ENCODE measurements at places on chromosomes 3 and 15. TPM values are rescaled to one million over a fixed set of nuclear protein-coding genes. Genes with fewer than 3 reads are reported as not detected.
A peak's percentile ranks its signal among the peaks of the same experiment; 100 is the strongest.

ARL6 gene
- total RNA-seq, result 4.1 TPM

DNA sequence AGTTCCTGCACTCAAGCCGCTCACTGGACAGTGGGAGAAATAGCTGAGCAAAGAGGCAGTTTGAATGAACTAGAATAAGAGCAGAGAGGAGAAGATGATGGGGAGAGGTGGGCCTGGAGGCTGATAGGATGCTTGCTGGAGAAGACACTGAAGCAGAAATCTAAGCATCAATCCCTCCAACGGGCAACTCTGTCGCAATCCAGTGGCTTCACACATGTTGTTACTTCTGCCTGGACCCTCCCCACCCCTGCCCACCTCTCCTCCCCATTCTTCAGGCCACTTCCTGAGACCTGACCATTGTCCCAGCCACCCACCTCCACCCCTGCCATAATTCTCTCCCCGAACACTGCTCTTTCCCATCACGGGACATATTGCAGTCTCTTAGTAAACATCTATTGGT lies 76.0 kb downstream of the SRGAP3 start:
- DNase-seq, result no peak

GRCh38 chr3:197001972-197002700 lies 27.5 kb downstream of the MELTF start:
- peak; percentile 55 for DNase-seq

- DNase-seq, result no peak
Measured at GRCh38 chr3:171995486-171995885, 43.9 kb upstream of the FNDC3B start.

DNA sequence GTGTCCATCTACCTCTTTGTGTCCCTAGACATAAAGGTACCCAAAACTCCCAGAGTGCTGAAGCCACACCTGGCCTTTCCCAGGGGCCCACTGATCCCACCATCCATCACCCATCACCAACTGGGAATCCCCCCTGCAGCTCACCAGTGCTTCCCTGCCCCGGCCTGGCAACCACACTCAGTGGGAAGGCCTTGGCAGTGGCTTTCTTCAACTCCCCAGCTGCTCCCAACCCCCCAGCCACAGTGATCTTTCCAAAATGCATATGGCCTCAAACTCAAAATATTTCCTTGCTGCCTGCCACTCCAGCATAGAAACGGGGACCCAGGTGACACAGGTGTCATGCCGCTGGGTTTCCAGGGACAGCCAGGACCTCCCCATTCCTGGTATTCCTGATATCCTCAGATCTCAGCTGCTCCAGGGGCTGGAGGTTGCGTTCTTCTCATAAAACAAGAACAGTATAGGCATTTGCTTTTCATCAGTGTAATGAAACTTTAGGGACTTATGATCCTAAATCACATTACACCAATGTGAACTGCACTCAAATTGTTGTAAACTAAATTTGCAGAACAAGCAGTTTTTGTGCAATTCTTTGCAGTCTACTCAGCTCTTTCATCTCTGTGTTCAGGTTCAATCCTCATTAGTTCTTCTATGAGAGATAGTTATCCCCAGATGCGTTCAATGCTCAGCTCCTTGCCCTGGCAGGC lies 1.3 kb downstream of the OCA2 start:
- DNase-seq, result no peak

CFAP92 gene
- total RNA-seq, result 0.27 TPM

DNA sequence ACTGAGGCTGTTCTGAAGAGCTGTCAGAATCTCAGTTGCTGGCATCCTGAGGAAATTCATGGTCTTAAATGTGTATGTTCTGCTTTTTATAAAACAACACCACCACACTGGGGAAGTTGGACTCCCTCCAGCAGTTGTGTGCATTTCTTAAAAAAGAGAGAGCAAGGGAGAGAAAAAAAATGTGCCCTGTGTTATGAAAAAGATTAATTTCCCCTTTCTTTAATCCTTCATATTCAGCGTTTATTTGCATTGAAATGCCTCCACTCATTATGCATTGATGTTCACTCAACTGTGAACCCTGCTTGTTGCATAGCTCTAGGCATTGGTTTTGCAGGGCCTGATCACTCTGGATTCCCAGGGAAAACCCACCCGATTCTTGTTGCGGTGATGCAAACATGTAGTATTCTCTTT lies 4.4 kb upstream of the ZNF609 start:
- DNase-seq, result no peak

CASR gene
- total RNA-seq, result not detected
